ENCODE measurements at places on chromosomes 2 and 18. TPM values are rescaled to one million over a fixed set of nuclear protein-coding genes. Genes with fewer than 3 reads are reported as not detected.

The CYBRD1 gene
- total RNA-seq, result 8.2 TPM

GRCh38 chr2:138115666-138116065 lies 151.4 kb downstream of the HNMT start:
- H3K27ac ChIP-seq, result no peak overlapping the region
- H3K4me1 ChIP-seq, result no peaks in the 10 kb centered on the region
- no peak for DNase-seq
- H3K27me3 ChIP-seq, result no peaks in the 10 kb centered on the region
- H3K4me3 ChIP-seq, result no peak overlapping the region

DNA sequence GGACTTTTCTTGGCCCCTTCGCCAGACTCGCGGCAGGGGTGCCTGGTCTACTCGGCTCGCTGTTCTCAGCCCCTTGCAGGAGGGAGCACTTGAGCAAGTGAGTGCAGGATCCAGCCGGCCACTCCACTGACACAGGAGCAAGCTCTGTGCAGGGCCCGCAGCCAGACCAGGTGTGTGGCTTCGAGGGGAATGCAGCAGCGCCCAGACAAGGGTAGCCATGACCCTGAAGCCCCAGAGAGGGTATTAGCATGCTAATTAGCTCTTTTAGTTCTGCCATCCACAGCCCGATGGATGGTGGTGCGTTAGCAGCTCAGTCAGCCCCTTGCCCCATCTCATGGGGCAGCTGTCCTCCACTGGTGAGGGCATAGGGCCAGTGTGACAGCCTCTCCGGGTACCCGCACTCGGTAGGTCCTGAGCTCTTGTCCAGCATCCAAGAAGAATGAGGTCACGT lies 103.2 kb upstream of the HS6ST1 start:
- H3K36me3 ChIP-seq, result no peaks in the 10 kb centered on the region
- H3K27ac ChIP-seq, result no peak overlapping the region
- DNase-seq, result no peak
- no peak overlapping the region for H3K4me3 ChIP-seq
- H3K4me1 ChIP-seq, result peaks cover 2% of the 10 kb centered on the region

- H3K27ac ChIP-seq, result no peak overlapping the region
- H3K27me3 ChIP-seq, result no peaks in the 10 kb centered on the region
- no peak overlapping the region for H3K4me3 ChIP-seq
- H3K4me1 ChIP-seq, result 0 out of 2 replicates have a peak, but pooled peaks cover 9% of the 10 kb centered on the region
- no peaks in the 10 kb centered on the region for H3K36me3 ChIP-seq
Measured at GRCh38 chr2:146806364-146807005, 1038.3 kb upstream of the ACVR2A start.
